ENCODE measurements at places on chromosomes 1 and 21. TPM values are rescaled to one million over a fixed set of nuclear protein-coding genes. Genes with fewer than 3 reads are reported as not detected.

Gene RIMS3
- total RNA-seq = 2.2 TPM

Gene KCNH1
- 1.6 TPM for total RNA-seq

Gene FAM72C
- total RNA-seq = not detected

Gene CYP4B1
- total RNA-seq = 188 TPM

Gene GOLPH3L
- 17.3 TPM for total RNA-seq

Gene MROH7
- 2.2 TPM for total RNA-seq

Gene FYB2
- not detected for total RNA-seq

Gene TRPM2
- 7.5 TPM for total RNA-seq

Gene TAF12
- total RNA-seq = 15.0 TPM

Gene TINAGL1
- total RNA-seq = 207 TPM

Gene UBE2G2
- 106 TPM for total RNA-seq

Gene KPRP
- total RNA-seq = not detected

Gene DBT
- 6.3 TPM for total RNA-seq

Gene KCNE1
- total RNA-seq = 13.9 TPM

Gene FGR
- total RNA-seq = 44.6 TPM

Gene IL10RB
- 33.5 TPM for total RNA-seq

Gene FCAMR
- total RNA-seq = not detected

Gene RORC
- total RNA-seq = 5.8 TPM

Gene EXTL1
- total RNA-seq = not detected

Gene TPM3
- total RNA-seq = 611 TPM

Gene ADAM30
- not detected for total RNA-seq

Gene PTGFR
- 0.48 TPM for total RNA-seq

Gene SLX9
- 12.5 TPM for total RNA-seq

Gene FAM151A
- total RNA-seq = 0.19 TPM

Gene KCNT2
- total RNA-seq = 7.1 TPM

Gene LIN28A
- not detected for total RNA-seq

Gene CHIA
- 3.5 TPM for total RNA-seq

Gene FNDC10
- 2.2 TPM for total RNA-seq

Gene SCNM1
- total RNA-seq = 24.7 TPM

Gene ATP1B1
- 54.4 TPM for total RNA-seq

Gene F13B
- total RNA-seq = not detected

Gene DEPDC1
- 0.96 TPM for total RNA-seq

Gene CDC20
- total RNA-seq = 0.93 TPM

Gene PCAT6
- not detected for total RNA-seq

Gene STYXL2
- 0.25 TPM for total RNA-seq
